ENCODE measurements at places on chromosomes 1 and 21.

GRCh38 chr1:230793463-230793745, 46.2 kb downstream of the CAPN9 start:
- no peak for DNase-seq

- no peak for DNase-seq
These were observed 26.7 kb downstream of the ATG4C start for GRCh38 chr1:62810420-62811274.

DNA sequence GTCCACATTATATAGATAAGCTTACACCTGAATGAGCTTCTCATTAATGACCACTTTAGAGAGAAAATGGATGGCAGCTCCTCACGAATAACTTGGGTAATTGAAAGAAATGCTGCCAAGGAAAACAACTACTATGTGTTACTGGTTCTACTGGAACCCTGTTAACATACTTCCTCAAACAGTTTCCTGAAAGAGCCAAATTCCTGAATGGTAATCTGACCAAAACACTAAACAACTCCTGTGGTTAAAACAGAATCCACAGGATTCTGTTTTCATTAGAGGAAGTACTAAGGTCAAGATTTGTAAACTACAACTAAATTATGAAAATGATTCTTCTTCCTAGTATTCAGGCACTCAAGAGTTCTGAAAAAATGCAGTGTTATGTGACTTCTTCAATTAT, 107.2 kb downstream of the DNM3 start:
- no peak for DNase-seq

GRCh38 chr1:56854521-56855099, at the start of gene C8A:
TSS of gene C8A (plus strand) at chr1:56854797. CDS start at chr1:56854902, 105 bp downstream.
- no peak for DNase-seq
